Hypothalamus (tissue), 51 donors: ENCODE measurements at places on chromosomes 13 and 19.
A peak's percentile ranks its signal among the peaks of the same experiment; 100 is the strongest.

DNA sequence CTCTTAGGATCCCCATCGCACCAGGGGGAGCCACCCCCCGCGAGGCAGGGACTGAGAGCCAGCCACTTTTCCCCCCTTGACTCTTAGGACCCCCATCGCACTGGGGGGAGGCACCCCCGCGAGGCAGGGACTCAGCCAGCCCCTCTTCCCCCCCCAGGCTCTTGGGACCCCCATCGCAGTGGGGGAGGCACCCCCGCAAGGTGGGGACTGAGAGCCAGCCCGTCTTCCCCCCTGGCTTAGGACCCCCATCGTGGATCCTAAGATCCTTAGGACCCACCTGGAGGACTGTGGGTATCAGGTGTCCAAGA is 365.2 kb upstream of the SPRY2 start:
- DNase-seq = no peak

- DNase-seq = no peak
Measured at GRCh38 chr19:55173714-55174409, 6.2 kb downstream of the SYT5 start.

DNA sequence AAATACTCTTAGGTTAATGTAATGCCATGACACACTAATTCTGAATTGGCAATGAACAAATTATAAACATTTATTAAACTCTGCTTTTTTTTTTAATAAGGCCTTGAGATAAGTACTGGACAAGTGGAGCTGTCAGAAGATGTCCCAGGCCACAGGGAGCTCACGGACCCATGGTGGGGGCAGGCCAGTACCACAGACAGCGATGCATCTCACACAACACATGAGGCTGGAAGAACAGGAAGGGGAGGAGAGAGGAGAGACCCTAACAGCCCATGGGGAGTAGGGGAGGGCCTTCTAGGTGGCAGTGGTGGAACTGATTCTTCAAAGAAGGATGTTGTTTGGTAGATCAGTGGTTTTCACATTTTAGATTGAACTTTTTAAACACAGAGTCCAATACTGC is 128.4 kb downstream of the LHFPL6 start:
- no peak for DNase-seq

DNA sequence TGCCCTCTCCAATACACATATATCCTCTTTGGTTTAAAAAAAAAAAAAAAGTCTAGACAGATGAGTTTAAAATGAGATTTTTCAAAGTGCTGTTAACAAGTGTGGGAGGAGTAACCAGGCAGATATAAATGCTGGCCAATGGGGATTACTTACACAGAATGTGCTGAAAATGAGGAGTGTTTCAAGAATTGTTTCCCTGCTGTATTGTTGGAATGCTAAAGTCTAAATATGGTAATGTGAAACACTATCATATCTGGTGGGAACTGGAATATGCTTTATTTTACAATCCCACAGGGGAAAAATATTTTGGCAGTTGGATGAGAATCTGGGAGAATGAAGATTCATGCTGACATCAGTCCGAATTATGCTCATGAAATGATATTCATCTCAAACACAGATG is 250.7 kb downstream of the DCT start:
- DNase-seq = no peak

DNA sequence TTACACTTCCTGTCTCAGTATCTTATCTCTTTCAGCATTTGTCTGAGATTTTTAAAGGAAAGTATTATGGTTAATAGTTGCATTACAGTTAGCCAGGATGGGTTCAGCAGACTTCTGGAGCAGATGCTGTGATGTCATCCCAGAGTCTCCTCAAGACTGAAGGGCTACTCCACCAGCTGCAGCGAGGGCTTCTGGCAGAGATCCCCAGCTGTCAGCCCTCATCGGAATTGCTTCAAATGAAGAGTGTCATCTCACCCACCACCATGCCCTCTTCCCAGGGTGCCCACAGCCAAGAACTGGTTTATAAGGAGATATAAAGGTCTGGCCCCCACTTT is 84.4 kb downstream of the FAM216B start:
- no peak for DNase-seq

DNA sequence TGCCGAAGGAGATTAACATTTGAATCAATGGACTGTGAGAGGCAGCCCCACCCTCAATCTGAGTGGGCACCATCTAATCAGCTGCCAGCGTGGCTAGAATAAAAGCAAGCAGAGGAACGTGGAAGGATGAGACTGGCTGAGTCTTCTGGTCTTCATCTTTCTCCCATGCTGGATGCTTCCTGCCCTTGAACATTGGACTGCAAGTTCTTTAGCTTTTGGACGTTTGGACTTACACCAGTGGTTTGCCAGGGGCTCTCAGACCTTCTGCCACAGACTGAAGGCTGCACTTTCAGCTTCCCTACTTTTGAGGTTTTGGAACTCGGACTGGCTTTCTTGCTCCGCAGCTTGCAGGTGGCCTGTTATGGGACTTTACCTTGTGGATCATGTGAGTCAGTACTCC is 14.7 kb downstream of the NHLRC3 start:
- peak; percentile 33 for DNase-seq

GRCh38 chr19:27964185-27964584 is 1248.8 kb downstream of the UQCRFS1 start:
- DNase-seq = no peak
